ENCODE measurements at places on chromosomes 13 and 19.

- DNase-seq = no peak
Measured at GRCh38 chr19:58450856-58451357, 515 bp upstream of the ZNF324B start.

DNA sequence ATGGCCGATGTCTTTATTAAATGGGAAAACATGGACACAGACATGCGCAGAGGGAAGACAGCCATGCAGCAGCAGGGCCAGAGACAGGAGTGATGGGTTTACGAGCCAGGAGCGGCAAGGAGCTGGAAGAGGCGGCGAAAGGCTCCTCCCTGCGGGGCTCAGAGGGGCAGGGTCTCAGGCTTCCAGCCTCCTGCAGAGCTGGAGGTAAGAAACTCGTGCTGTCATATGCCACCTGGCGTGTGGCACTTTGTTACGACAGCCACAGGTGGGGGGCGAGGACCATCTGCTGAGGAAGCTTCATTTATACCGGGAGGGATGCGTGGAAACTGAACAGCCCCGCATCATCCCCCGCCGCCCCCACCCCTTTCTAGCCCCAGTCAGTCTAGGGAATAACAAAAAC, 52.0 kb upstream of the SPACA7 start:
- no peak for DNase-seq

DNA sequence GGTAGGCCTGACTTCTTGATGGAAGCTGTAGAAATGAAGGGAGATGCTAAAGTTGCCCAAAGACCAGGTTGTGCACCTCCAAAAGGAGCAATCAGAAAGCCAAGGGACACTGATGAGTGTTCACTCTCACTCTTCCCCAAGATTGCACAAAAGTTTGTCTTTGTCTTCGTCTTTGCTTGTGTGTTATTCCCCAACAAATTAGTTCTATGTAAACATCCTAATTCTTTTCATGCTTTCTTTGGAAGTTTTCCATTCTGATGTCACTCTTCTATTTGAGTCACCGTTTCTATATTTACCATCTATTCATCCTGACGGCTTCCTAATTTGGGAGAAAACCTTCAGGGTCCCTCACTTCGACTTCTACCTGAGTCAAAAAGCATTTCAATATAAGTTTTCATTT, 3.7 kb upstream of the TMEM272 start:
- no peak for DNase-seq

DNA sequence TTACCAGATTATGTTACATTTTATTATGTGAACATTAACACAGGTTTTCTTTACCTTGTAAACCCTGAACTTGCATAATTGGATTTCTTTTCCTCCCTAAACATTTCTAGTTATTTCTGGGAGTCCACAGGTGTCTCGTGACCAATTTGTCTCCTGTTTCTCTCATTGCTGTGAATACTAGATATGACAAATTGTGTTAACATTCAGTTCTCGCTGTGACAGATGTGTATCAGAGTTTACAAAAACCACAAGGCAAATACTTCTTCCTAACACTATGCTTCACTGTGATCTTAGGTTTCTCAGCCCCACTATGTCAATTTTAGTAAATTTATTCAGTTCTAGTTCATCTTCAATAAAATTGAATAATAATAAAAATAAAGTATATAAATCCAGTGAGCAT, 1554.9 kb downstream of the EFNB2 start:
- no peak for DNase-seq

DNA sequence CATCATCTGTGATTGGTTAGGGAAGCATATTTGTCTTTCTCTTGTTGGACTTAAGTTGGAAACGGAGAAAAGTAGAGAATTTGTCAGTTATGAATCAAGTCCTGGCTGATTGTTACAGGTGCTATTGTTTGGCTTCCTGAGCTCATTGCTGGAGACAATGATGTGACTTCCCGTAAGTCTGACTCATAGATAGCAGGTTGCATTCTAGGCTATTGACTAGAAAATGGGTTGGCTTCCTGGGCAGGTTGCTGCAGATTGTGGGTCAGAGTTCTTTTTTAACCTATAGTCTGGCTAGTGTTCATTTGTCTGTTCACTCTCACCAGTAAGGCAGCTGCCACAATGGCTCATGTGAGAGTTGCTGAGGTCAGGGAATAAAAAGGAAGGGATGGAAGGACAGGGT, 101.5 kb downstream of the CCNA1 start:
- DNase-seq = no peak

GRCh38 chr13:43263047-43263446, 239.7 kb downstream of the DNAJC15 start:
- DNase-seq = no peak

GRCh38 chr13:41960637-41961465, at the start of gene VWA8:
VWA8 (minus strand) TSS chr13:41961109; CDS start chr13:41961015, 94 bp downstream.
- peak; percentile 81 for DNase-seq

- no peak for DNase-seq
Measured at GRCh38 chr19:21328406-21328805, 804 bp downstream of the ZNF708 start.

- no peak for DNase-seq
Measured at GRCh38 chr19:37997911-37998344, 90.9 kb downstream of the SIPA1L3 start.

DNA sequence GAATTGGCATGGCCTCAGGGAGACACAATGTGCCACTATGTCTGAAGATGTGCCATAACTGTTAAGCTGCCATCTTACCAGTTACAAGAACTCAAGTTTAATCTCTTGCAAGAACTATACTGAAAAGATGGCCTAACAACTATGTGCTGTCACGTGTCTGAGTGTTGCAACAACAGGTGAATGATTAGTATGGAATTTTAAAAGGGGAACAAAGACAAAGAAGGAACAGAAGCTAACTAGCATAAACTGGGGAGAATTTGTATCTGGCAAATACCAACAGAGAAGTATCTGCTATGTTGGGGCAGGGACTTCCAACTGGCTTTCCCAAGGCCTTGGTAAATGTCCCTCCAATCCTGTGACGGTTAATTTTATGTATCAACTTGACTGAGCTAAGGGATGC, 11.5 kb upstream of the ACOD1 start:
- no peak for DNase-seq

GRCh38 chr13:112767506-112768471, 78.0 kb downstream of the ATP11A start:
- DNase-seq = no peak

DNA sequence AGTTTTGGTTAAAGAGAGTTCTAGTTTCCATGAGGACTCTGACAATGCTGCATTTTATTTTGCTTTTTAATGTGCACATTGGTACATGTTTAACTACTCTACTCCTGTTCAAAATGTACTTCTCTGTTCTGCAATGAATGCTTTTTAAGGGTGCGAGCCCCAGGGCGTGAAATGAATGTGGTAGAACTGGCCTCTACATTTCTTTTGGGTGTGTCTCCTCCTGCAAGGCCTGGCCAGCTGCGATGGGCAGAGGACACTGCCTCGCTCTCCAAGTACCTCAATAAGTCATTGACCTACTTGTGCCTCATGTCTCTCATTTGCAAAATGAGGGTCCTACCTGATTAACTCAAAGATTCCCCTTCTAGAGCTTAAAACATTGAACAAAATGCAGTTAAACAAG, 6.7 kb downstream of the RGS9BP start:
- no peak for DNase-seq

- no peak for DNase-seq
Measured at GRCh38 chr13:103663996-103664395, 597.8 kb upstream of the SLC10A2 start.

GRCh38 chr13:33828431-33829129, 10.6 kb downstream of the RFC3 start:
- no peak for DNase-seq

- DNase-seq = no peak
Measured at GRCh38 chr13:98415326-98416070, 161.4 kb downstream of the STK24 start.

DNA sequence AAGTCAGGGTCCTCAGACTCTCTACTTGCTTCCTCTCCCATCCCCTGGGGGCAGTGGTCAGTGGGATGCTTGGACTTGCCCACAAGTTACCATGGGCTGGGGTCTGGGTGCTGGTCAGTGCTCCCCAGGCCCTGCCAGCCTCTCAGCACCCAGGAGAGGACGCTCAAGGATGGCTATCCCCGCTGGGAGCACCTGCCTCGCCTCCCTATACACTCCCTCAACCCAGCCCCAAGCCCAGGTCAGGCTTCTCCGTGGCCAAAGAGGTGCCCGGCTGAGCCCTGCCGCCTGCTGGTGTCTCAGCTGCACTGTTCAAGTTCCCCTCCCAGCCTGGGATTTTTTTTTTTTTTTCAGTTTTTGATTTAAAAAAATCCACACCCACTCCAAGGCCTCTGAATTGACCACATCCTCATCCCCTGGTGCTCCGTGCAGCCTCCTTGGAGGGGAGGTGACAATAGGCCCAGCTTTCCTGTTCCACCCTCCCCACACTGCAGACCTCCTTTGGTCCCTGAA, 10.8 kb downstream of the F2RL3 start:
- no peak for DNase-seq
